Mesothelial cell of epicardium (in vitro differentiated cells): ENCODE measurements at places on chromosomes 12 and 14. TPM values are rescaled to one million over a fixed set of nuclear protein-coding genes. Genes with fewer than 3 reads are reported as not detected.

DNA sequence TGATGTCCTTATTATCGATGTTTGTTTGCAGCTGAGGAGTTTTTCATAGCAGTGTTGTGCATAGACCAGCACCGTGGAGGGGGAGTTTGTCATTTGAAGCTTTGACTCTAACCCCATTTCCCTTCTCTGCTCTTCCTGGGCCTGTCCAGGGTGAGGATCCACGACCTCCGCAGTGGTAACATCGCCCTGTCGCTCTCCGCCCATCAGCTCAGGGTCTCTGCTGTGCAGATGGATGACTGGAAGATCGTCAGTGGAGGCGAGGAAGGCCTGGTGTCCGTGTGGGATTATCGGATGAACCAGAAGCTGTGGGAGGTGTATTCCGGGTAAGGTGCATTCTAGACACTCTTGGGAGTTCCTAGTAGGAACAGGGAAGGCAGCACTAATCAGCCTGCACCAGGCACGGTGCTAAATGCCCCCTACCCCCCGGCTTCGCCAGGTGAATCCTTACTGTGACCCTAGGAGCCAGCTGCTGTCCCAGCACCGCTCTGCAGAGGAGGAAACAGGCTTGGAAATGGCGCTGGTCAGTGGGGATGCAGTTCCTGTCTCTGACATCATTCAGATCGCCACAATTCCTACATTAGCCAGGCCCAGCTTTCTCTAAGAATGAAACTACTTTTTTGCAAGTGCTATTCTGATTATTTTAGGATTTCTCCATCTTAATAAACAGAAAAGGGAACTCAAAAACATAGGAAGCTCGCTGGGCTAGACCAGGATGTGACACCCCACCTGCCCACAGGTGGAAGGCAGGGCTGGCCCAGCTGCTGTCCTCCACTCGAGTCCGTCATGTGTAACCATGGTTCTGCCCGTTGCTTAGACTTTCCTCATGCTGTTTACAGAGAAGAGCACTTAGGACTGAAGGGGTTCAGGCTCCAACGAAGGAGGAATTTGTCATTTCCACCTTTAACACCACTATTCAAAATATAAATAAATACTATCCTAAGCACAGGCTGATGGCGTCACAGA, 74.9 kb downstream of the TESC start:
- DNase-seq, result no peak

DNA sequence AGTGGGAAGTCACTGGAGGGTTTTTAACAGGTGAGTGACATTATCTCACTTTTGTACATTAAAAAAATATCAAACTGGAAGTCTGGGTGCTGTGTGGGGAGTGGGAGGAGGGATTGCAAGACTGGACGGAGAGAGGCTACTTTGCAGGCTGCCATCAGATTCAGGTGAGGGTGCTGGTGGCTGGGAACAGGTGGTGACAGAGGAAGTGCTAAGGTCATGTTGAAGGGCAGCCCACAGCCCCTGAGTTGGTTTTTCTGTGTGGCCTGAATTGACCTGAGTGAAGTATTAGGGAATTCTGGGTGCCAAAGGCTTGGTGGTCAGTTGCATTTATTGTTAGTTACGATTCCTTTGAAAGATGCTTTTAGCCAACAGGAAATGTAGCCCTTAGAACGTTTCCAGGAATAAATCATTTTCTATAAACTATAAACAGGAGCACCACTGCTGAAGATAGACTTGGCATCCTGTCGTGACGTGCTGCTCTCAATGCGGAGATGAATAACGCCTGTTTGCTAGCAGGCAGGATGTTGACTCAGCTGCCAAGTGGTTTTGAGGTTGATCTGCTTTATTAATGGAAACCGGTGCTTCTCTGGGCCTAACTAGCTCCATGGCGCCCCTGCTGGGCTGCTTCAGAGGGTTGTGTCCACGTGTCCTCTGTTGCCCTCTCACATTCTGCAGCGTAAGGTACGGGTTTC, 707.5 kb upstream of the TMEM132C start:
- DNase-seq, result no peak

DNA sequence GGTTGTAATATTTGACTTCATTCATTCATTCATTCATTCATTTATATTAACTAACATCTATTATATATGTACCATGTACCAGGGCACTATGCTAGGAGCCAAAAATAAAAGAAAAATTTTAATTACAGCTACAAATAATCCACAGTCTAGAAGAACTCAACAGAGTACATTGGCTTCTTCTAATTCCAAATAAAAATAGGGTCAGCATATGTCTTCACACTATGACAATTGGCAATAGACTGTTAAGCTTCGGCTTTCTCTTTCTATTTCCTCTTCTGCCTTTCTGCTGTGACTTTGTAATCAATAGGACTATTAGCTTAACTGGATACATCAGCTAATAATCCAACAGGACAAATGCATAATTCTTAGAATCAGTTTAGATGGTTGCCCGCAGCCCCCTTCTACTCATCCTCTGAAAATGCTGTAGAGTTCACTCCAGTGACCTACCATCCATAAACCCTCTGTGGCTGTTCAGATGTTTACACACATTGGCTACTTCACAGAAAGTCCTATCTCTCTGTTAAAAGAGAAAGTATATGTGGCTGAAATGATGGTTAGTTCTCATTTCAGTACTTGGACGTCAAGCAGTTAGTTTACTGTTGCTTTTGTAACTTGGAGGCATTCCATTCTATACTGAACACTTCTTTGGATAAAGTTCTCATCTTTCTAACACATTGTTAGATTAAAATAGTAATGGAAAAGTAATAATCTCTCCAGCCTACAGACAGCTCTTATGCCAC, 445.5 kb upstream of the GARIN6 start:
- DNase-seq, result no peak

The LAG3 gene
- total RNA-seq, result 2.7 to 3.8 TPM (median 3.5 TPM) in 3 replicates

- DNase-seq, result no peak
Measured at GRCh38 chr12:24270464-24270863, 321.0 kb upstream of the SOX5 start.

DNA sequence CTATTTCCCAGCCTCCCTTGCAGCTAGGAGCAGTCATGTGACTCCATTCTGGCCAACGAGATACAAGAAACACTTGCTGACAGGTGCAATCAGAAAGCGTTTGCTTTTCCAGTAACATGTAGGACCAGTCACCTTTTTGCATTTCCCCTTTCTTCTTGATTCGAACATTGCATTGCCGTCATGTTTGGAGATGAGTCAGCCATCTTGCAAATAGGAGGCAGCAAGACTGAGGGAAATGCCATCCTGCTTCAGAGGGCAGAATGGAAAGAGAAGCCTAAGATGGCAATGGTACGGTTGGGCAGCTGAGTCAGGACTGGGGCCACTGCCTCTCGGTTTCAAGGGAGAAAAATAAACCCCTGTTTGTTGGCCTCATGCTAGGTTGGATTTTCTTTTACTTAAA, 34.5 kb upstream of the GPR132 start:
- DNase-seq, result no peak

The CLSTN3 gene
- total RNA-seq, result 79.1 to 81.3 TPM (median 81.1 TPM) in 3 replicates

DNA sequence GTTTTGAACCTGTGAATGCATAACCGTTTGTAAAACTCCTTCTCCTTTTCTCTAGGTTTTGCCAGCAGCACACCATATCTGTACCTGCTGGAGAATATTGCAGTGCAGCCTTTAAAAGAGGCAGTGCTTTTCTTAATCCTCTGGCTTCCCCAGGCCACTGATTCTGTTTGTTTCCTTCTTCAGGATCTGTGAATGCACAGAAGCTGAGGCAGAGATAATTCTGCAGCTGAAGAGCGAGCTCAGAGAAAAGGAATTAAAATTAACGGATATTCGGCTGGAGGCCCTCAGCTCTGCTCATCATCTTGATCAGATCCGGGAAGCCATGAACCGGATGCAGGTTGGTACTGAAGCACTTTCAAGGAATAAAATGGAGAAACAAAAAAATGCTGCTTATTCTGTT, 348.7 kb downstream of the NAV3 start:
- no peak for DNase-seq

DNA sequence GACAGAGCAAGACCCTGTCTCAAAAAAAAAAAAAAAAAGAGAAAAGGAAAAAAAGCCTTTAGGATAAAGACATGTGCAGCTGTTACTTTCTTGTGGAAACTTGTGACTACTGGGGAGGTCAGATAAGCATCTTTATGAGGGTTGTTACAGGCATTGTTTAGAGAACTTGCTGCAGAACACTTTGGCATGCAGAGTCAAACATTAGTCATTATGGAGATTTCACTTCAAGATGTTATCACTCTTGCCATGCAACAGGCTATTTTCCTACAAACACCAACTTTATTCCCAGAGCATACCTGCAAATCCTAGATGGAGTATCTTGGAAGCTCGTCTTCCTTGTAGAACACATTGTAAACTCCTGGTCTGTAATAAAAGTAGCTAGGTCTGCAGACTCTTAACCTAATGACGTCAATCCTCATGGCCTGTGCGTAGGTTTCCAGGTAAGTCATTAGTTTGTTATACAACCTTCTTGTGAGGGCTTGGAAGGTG, 36.3 kb upstream of the WDR89 start:
- DNase-seq, result no peak

The PLA2G1B gene
- total RNA-seq, result not detected in 3 replicates
